ENCODE measurements at places on chromosomes 12 and 14.

- DNase-seq, result no peak
These were observed 7.6 kb downstream of the TMEM121 start for GRCh38 chr14:105533811-105534498.

- no peak for DNase-seq
These were observed 144.2 kb downstream of the SLC38A6 start for GRCh38 chr14:61125041-61125866.

DNA sequence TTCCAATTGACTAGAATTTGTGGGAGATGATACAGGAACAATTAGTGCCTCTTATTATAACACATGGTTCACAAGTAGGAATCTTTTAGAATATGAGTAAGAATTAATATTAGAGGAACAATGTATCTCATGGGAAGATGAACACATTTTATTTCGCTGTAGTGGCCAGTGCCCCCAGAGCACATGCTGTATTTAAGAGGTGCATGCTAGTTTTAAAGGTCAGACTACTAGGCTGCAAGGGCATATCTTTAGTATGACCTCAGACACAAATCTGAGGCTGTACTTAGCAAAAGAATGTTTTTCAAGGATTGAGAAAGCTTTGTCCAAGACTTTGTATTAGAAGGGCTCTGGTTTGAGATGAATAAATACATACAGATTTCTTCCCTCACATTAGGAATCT, 586.9 kb downstream of the CCER1 start:
- DNase-seq, result no peak

- no peak for DNase-seq
These were observed 273.3 kb downstream of the ALG10 start for GRCh38 chr12:34295366-34296142.

- no peak for DNase-seq
These were observed 494.7 kb downstream of the NPAS3 start for GRCh38 chr14:33433396-33433795.

DNA sequence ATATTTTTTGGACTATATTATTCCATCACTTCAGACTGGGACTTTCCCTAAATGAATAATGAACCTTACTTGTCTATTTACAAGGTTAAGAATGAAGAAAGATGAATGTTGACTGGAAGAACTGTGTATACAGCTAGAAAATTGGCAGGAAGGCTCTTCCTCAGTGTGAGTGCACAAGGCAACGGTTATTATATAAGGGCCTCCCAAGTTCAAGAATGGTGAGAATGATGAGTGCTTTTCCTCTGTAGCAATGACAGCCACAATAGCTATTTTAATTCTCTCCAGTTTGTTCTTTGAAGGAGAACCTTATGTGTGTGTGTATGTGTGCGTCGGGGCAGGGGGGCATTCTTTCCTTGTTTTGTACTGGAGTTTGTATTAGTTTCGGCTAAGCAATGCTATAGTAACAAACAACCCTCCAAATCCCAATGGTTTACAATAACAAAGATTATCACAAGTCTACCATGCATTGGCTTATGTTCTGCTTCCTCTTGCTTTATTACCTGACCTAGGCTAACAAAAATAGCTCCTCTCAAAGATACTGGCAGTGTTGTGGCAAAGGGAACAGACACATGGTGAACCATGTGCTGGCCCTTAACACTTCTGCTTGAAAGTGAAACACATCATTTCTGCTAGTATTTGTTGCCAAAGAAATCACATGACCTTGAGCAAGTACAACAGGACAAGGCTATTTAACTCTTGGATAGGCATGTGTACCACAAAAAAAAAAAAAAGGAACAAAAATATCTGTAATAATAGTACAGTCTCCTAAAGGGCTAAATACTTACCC, 139.5 kb downstream of the RMST start:
- DNase-seq, result no peak

DNA sequence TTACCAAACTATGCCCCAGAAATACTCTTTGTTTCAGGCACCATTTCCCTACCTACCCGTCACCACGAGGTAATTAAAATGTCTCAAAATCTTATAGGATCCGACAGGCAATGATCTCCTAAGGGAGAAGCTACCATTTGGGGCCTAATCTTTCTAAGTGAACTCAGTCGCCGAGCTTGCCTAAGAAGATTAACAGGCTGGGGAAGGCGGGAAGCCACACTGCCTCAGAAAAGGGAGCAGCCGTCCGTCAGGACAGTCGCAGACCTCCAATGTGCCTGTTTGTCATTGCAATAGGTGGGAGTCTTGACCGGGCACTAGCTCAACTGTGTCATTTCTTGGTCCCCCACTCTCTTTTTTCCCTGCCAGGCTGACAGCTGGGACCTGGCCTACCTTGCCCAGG, 4.6 kb downstream of the TTC7B start:
- DNase-seq, result no peak

DNA sequence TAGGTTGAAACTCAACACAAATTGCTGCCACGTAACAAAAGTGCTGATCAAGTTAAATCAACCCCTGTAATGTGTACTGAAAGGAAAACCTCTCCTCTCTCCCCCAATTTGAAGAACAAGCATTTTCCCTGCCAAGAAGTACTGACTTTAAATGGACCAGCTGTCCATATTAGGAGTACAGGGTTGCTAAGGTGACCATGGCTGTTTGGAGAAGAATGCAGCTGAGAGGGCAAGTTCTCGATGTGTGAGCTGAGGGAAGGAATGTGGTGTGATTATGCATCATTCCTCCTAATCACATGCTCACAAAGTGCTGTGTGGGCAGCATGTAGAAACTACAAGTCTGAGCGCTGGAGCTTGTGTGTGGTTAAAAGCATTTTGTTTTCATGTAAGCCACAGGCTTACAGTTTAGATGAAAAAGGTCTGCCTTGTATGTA, 50.9 kb upstream of the CCT2 start:
- peak; percentile 89 for DNase-seq

- DNase-seq, result no peak
These were observed 13.4 kb downstream of the PSEN1 start for GRCh38 chr14:73149753-73150152.

DNA sequence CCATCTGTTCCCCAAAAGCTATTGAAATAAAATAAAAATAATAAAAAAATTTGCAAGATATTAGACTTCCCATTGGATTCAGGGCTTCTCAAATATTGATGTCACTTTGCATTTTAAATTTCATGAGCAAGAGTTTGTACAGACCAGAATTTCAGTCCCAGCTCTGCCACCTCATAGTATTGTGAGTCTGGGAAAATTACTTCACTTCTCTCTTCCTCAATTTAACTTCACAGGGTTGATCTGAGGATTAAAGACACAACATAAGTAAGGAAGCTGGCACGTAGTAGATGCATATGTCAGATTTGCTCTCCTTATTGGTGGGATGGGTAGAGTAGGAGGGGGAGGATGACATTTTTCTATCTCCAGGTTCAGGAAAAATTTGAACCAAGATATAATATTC, 32.8 kb downstream of the COX8C start:
- DNase-seq, result no peak

DNA sequence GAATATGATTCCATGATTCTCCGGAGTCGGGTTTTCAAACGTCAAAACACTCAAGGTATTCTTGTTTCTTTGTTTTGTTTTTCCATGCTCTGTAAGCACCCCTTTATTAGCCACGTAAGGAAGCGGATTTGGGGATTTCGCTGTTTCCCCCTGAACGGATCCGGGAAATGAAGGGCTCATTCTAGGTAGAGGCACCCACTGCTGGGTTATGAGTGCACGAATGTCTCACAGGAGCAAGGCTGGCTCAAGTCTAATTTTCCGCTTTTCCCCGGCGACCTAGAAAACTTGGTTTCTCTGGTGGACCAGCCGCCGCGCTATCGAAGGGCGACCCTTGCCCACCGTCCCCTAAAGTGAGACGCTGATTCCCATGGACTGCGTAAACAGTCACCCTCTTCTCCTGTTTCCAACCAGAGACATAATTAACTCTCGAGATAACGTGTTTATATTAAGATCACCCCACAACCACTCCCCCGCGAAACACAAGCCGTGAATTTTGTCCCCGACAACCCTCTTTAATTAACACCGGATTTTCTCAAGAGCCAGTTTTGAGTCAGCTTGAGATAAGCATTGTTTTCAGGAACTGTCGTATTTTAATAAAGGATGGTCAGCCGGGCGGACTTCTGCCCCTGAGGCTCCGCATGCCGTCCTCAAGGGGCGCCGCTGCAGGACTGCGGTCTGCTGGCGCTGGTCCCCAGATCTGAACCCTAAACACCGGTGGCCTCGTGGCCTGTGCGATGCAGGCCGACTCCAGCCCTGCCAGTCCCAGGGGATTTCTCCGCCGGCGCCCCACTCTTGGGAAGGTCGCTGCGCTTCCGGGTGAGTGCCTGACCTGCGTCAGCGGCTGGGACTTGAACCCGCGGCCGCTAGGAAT, 515 bp upstream of the ABCC9 start:
- no peak for DNase-seq

GRCh38 chr12:116964054-116965050, 53.6 kb downstream of the FBXW8 start:
- DNase-seq, result no peak

- DNase-seq, result no peak
These were observed 127.2 kb downstream of the RIMBP2 start for GRCh38 chr12:130588696-130589539.

- no peak for DNase-seq
These were observed 775.6 kb downstream of the VRK1 start for GRCh38 chr14:97572583-97573458.

- peak; percentile 68 for DNase-seq
These were observed 457.7 kb upstream of the TMEM132C start for GRCh38 chr12:127809275-127809674.

GRCh38 chr14:71591929-71592328, 340.3 kb upstream of the RGS6 start:
- DNase-seq, result no peak

DNA sequence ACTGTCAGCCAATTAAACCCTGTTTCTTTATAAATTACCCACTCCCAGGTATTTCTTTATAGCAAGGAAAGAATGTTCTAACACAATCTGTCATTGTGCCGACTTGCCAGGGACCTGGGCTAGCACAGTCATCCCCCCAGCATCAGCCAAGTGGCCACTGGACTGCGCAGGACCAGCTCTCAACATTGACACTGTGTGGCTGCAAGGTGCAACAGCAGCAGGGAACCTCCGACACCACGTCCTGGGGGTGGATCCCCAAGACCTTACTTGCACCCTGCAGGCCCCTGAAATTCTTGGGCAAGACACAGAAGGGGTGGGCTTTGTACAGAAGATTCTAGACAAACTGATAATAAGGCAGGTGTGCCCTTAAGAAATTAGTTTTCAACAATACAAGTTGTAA, 309.5 kb downstream of the GLT1D1 start:
- no peak for DNase-seq

- no peak for DNase-seq
These were observed 6.2 kb downstream of the PLEK2 start for GRCh38 chr14:67405771-67406170.

DNA sequence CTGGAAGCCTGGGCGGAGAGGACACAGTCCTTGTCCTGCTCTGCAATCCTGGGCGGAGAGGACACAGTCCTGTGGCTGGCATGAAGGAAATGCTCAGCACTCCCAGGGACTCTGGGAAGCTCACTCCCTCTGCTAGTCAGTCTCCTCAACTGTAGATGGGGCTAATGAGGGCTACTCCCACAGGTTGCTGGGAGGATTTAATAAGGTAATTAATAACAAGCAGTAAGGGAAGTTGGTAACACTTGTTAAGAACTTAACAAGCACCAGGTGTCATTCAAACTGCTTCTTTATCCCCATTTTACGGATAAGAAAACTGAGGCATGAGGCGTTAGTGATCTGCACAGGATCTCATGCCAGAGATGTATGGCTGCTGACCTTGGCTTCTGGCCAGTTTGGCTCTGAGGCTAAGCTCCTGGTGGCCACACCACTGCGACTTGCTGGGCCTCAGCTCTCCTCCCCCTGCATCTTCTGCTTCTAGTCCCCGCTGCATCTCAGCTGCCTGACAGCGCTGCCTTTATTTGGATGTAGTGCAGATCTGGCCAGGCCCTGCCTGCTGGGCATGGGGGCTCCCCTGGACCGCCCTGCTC, 54.1 kb upstream of the BEGAIN start:
- DNase-seq, result no peak

DNA sequence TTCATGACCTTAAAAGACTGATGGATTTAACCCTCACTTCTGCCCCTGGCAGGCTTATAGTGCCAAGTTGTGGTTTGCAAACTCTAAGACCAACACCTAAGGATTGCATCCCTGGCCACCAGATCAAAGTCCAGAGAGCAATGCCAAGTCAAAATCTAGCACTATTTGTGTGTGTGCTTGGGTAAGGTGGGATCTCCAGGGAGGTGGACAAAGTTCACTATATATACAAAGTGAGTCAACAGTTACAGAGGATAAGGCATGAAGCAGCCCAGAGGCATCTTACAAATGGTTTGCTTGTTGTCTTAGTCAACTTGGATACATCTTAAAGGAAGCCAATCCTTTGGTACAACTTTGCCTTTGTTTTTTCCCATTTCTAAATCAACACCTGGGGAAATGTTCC, 137.3 kb downstream of the MSRB3 start:
- DNase-seq, result no peak

- no peak for DNase-seq
These were observed 11.9 kb downstream of the NRDE2 start for GRCh38 chr14:90319634-90320541.

GRCh38 chr12:130119241-130119861, 42.9 kb upstream of the FZD10 start:
- no peak for DNase-seq

- no peak for DNase-seq
These were observed 1.3 kb downstream of the BHLHE41 start for GRCh38 chr12:26123482-26123980.

GRCh38 chr14:75184039-75184438, 7.6 kb upstream of the TMED10 start:
- no peak for DNase-seq

GRCh38 chr12:26767865-26768264, 65.1 kb downstream of the ITPR2 start:
- DNase-seq, result no peak

DNA sequence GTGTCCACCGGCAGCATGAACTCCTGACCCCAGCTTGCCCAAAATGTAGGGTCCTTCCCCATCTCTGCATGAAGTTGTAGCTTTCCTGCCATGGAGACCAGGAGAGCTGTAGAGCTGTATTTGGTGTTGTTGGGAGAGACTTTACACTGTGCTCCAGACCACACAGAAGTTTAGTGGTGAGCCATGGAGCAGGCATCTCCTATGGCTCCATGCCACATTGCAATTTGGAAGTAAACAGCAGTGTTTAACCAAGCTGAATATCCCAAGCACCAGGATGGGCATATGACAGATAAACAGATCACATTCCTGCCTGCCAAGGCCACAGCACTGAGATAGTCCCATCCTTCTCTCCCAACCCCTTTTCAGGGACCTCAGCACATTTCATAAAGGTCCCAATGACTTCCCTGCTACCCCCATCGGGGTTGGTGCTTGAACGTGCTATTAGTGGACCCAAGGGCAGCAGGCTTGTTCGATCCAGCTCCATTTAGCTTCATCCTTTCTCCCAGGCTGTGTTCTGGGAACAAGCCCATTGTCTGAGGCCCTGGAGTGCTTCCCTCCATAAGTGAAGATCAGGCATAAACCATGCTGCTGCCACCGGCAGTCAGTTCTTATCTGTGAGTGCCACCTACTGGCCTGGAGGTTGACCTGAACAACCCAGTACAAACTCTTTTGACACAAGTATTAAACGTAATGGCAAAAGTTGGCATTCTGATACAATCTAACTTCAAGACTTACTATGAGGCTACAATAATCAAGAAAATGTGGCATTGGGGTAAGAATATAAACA, 172.3 kb upstream of the ATXN7L3B start:
- no peak for DNase-seq

All from ascending aorta (tissue), 2 donors.